Heart right ventricle (tissue), 16 donors: ENCODE measurements at places on chromosomes 3 and 15. TPM values are rescaled to one million over a fixed set of nuclear protein-coding genes. Genes with fewer than 3 reads are reported as not detected.

- no peak overlapping the region for H3K4me3 ChIP-seq
- no peaks in the 10 kb centered on the region for H3K36me3 ChIP-seq
- no peaks in the 10 kb centered on the region for H3K27me3 ChIP-seq
- no peak for DNase-seq
- no peaks in the 10 kb centered on the region for H3K4me1 ChIP-seq
Measured at GRCh38 chr3:53551324-53551723, 56.9 kb downstream of the CACNA1D start.

GRCh38 chr3:103218146-103218545 lies 783.3 kb downstream of the ZPLD1 start:
- no peaks in the 10 kb centered on the region for H3K36me3 ChIP-seq
- H3K27ac ChIP-seq: no peak overlapping the region
- H3K4me3 ChIP-seq: no peak overlapping the region
- DNase-seq: no peak
- H3K27me3 ChIP-seq: no peaks in the 10 kb centered on the region
- no peaks in the 10 kb centered on the region for H3K4me1 ChIP-seq

- H3K27me3 ChIP-seq: no peaks in the 10 kb centered on the region
- no peaks in the 10 kb centered on the region for H3K36me3 ChIP-seq
- H3K4me3 ChIP-seq: no peak overlapping the region
- H3K4me1 ChIP-seq: no peaks in the 10 kb centered on the region
- no peak for DNase-seq
Measured at GRCh38 chr3:3560591-3561311, 238.5 kb upstream of the LRRN1 start.

- no peaks in the 10 kb centered on the region for H3K4me1 ChIP-seq
- no peaks in the 10 kb centered on the region for H3K36me3 ChIP-seq
- H3K27me3 ChIP-seq: peaks cover 11% of the 10 kb centered on the region
- H3K27ac ChIP-seq: no peak overlapping the region
- no peak overlapping the region for H3K4me3 ChIP-seq
Measured at GRCh38 chr3:147369231-147369630, 37.1 kb downstream of the ZIC4 start.

DNA sequence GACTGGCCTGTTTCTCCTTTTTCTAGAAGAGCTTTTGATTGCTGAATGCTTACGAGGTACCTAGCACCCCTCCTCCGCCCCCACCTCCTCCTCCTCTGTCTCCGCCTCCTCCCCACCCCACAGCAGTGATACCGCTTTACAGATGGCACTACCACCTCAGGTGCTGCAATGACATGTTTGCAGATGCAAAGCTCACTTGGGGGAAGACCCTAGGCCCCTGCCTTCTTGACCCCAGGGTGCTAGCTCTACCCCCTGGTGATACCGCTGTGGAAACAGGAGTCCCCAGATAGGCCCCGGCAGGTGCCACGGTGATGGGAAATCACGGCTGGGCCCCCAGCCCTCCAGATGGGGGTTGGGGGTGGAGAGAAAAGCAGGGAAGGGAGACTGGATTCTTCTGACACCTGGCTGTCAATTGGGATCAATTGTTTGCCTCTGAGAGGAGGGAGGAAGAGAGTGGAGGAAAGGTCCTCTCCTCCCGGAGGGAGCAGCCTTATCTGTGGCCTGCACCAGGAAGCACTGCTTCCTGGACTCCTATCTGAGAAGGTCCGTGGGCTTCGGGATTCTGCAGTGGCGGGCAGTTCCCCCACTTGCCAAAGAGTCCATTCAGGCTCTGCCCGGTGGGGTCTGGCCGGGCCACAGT lies 37.6 kb downstream of the DNASE1L3 start:
- DNase-seq: no peak
- H3K4me3 ChIP-seq: no peak overlapping the region
- no peaks in the 10 kb centered on the region for H3K27me3 ChIP-seq

- H3K27me3 ChIP-seq: no peaks in the 10 kb centered on the region
- no peak overlapping the region for H3K4me3 ChIP-seq
- no peaks in the 10 kb centered on the region for H3K4me1 ChIP-seq
- DNase-seq: no peak
Measured at GRCh38 chr3:176521531-176522175, 675.6 kb downstream of the TBL1XR1 start.

DNA sequence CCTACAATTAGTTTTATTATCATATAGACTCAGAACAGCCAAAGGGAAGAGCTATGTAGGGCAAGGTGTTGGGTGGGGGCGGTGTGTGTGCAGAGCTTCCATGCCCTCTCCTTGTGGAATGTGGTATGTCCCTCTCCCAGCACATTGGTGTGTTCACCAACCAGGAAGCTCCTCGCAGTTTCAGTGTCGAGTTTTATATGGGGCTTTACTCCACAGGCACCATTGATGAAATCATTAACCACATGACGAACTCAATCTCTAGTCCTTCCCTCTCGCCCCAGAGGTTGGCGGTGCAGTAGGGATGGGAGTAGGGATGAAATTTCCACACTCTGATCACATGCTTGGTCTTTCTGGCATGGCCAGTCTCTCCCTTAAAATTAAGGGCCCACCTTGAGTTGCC lies 13.6 kb upstream of the SRP14 start:
- H3K27ac ChIP-seq: no peak overlapping the region
- H3K36me3 ChIP-seq: no peaks in the 10 kb centered on the region
- no peak overlapping the region for H3K4me3 ChIP-seq
- peaks cover 72% of the 10 kb centered on the region for H3K4me1 ChIP-seq

Gene COL6A5
- not detected for total RNA-seq

Gene TMEM108
- total RNA-seq: 2.6 TPM
